ENCODE measurements at places on chromosomes 4 and X. TPM values are rescaled to one million over a fixed set of nuclear protein-coding genes. Genes with fewer than 3 reads are reported as not detected.

DNA sequence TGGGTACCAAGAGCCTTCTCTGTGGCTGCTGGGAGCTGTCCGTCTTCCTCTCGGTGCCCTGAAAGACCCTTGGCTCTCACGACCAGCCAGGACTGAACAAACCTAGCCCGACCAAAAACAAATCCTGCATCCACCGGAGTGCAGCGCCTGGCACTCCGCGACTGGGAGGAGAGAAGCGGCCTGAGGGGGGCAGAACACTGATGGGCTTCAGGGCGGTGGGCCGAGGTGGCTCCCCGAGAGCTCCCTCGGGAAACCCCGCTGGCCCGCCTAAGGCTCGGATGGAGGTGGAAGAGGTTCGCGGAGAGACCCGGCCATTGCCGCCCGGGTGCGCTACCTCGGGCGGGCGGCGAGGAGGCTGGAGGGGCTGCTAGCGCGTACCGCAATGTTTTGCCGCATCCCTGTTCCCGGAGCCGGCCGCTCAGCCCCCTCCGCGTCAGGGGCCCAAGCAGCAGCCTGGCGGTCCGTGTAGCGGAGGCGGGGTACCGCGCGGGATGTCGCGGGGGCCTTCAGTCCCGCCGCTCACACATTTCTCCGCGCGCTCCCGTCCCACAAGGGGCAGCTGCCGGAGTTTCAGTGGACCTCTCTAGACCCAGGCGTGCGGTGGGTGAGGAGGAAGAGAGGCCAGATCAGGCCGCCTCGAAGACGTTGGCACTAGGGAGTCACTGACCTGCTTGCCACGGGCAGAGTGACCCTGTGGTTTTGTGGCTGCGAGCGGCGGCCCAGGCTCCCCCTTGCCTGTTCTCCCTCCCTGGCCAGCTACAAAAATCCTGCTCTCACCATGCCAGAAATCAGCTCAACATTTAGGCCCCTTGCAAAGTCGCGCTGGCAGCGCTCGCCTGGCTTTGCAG, 2.2 kb downstream of the SLITRK4 start:
- peak; percentile 19 for DNase-seq

DNA sequence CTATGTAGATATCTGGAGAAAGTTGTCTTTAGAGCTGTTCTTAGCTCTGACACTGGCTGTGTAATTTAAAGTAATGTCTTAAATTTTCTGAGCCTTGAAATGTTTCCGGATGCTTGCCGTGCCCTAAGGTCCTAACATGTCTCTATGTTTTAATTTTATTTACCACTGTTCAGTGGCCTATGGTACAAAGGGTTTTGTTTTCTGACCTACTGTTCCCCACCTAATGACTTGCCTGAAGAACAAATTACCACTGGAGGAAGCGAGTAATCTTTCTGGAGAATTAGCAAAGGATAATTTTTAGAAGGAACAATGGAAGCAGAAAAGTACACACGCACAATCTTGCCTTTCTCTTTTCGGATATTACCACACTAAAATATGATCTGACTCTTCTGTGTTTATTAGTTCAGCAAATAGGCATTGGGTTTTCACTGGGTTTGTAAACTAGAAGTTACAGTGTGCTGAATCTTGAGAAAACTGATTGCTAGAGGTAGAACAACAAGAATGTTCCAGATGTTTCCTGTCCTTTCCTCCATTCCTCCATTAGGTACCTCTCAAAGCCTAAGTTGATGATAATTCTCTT, 435.9 kb downstream of the PACRGL start:
- no peak for DNase-seq

GRCh38 chr4:43458293-43458692, 565.8 kb downstream of the GRXCR1 start:
- DNase-seq, result no peak

DNA sequence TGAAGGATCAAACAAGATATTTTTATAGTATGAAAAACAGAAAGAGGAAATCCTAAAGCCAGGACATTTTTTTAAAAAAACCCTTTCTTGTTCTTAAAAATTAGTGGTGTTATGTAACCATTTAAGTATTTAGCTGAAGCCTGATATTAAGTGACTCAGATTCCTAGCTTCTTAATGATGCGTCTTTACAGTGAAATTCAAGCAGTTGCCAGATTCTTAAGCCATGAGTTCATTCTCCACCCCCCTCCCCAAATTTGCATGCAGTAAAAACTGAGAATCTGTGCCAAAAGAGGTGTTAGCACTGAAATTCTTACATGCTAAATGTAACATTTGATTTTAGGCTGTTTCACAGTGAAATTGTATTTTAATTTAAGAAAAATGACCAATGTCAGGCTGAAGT, 180.8 kb downstream of the RAPGEF2 start:
- no peak for DNase-seq

- no peak for DNase-seq
Observed at GRCh38 chr4:149108626-149109025, 666.4 kb upstream of the NR3C2 start.

DNA sequence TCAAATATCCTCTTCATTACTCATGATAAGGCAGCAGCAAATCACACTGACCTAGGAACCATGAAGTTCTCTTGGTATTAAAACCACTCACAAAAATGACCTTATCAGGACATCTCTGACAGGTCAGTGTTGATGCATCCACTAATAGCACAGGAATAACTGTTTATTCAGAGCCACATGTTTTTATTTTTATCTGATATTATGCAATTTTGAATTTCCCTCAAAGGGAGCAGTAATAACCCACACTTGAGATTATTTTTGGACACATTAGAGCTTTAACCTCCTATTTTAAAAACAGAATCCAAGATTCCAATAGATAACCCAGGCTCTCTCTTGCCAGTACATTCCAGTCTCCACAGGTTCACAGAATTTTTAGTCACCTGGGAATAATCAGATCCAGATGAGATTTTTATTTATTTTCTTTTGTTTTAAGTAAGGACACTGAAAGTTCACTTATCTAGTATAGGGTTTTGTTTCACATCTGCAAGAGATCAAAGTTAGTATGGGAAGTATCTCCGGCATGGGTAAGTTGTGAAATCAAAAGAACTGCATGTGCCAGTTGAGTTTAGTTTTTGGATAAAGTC, 36.3 kb upstream of the MYOZ2 start:
- no peak for DNase-seq

- DNase-seq, result no peak
Observed at GRCh38 chrX:138020941-138021340, 455.0 kb downstream of the ZIC3 start.

The MTMR1 gene
- 24.2 TPM for polyA plus RNA-seq

Data from renal cortex interstitium (tissue), 15 donors.